ENCODE measurements at places on chromosomes 12 and 14.

- no peak for DNase-seq
Measured at GRCh38 chr12:75294336-75294735, 35.8 kb downstream of the CAPS2 start.

GRCh38 chr12:31590642-31591379 lies at the start of gene DENND5B:
DENND5B (minus strand) TSS chr12:31591136; CDS start chr12:31590832, 304 bp downstream.
- peak; percentile 85 for DNase-seq

DNA sequence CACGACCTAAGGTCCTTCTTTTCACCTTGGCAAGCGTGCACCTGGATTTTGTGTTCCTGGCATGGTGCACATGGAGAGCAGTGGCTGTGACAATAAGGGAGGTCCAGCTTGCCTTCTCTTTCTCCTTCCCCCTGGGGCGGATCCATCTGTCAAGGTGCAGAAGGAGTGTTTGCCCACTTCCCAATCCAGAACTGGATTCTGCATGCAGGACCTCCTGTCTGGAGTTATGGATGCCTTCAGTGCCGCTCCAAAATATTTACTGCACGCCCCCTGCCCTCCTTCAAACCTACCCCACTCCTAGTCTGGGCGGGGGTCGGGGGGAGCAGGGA lies 192.7 kb downstream of the DPF3 start:
- no peak for DNase-seq

DNA sequence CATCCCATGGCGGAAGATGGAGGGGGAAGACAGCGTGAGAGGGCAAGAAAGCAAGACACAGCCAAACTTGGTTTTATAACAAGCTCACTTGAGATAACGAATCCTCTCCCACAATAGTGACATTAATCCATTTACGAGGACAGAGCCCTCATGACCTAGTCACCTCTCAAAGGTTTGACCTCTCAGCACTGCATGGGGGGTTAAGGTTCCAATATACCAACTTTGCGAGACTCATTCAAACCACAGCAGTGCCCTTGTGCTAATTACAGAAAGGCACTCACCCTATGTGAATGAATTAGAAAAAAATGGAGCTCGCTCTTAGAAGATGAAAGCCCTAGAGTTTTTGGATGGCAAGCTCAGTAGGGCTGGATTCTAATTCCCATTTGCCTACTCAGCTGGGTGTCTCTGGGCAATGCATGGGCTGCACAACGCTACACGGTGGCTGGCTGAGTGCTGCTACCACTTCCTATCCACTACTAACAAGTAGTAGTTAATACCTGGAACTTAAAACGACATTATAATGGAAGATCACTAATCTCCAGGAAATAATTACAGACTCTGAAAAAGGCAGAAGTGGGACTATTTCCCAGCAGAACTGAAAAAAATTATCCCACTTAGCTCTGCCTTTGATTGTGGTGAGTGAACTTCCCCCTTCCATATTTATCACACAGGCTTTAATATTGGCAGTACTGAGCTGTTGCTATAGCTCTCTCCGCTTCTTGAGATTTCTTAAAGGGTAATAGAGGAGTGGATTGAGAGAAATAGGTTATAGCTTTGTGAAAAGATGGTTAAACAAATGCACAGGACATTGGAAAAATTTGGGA lies 27.5 kb downstream of the TESPA1 start:
- DNase-seq: no peak

Measured in head of caudate nucleus (tissue), 42 donors.